Activated CD4-positive, alpha-beta T cell treated with anti-CD3 and anti-CD28 coated beads, Interleukin-10, Interleukin-2, amounts not matched to agents 100 ng/mL and 50 ng/mL, durations not matched to agents 16 hours and 8 hours (primary cell): ENCODE measurements at places on chromosomes 1 and 21.

DNA sequence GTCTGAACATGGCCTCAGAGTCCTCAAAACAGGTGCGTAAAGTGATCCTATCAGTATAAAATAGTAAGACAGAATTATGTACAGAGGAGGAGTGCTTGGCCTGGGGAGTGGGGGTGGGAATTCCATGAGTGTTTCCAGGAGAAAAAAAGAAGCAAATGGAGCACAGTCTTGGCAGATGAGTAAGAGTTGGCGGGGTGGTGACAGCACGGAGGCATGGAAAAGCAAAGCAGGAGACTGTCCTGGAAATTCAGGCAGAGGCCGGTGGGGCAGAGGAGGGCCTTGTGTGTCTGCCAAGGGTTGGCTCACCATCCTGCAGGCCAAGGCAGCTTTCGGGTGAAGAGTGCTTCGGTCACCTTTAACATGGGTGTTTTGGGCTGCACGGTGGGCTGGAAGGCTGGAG lies 63.4 kb downstream of the OPTC start:
- no peak for DNase-seq

DNA sequence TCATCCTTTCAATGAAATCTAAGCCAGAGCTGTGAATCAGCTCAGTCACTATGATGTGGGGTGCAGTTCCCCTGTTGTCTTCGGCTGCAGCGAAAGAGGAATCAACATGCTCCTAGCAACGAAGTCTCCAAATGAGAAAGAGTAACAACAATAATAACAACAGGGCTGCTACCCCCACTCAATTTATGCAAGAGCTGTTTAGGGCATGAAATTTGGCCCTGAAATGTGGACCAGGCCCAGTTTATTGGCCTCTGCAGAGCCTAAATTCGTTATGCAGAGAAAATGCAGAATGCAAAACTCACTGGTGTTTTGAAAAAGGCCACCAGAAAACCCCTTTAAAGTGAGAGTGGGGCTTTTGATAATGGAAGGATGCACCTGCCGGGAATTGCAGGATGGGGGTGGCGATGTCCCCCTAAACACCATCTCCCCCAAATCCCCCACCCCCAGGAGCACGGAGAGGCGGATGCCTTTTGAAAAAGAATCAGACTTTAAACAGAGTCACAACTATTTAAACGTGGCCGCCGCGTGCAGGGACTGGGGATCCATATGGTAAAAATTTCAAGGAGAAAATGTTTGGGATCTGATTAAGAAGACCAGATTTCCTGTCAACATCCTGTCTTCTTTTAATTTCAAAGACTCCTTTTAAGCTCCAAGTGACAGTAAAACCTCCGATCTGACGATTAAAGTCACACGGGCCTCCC lies 1.9 kb downstream of the RUNX3 start:
- DNase-seq, result peak; percentile 45

DNA sequence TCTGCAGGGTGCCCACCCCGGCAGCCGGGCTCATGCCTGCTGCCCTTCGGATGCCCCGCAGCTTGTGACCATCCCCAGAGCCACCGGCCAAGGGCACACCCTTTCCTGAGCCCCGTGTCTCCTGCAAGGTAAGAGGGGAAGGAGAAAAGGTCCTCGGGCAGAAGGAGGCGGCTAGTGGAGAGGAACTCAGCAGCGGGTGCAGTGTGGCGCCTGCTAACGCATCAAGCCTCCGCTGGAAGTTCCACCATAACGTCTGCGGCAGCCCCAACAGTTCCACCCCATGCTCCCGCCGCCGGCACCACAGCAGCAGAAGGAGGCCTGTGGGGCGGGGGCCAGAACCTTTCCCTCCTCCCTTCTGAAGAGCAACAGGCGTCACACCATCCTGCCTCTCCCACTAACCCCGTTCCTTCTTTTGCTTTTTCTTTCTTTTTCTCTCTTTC lies 990 bp downstream of the VWA5B1 start:
- DNase-seq, result no peak

DNA sequence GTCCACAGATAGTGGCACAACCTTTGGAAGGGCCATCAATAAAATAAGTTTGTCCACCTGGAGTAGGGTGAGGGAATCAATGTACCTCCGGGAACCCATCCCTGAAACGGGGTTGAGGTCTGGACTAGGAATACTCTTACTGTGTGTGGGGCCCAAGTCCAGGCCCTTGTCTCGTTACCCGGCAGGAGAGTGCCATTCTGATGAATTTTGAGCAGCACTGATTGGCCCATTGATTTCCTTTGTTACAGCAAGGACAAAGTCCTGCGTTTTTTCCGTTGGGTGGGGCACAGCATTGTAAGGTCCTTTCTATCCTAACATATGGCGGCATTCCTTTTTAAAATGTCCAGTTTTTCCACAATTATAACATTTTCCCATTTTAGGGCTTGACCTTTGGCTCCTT lies 75.2 kb downstream of the AXDND1 start:
- no peak for DNase-seq

- no peak for DNase-seq
These were observed 119.4 kb upstream of the F3 start for GRCh38 chr1:94660994-94661393.

GRCh38 chr1:203702130-203702577 lies 62.8 kb upstream of the LAX1 start:
- peak; percentile 64 for DNase-seq
